NCI-H2107 (cell line): ENCODE measurements at places on chromosomes 11 and 22.

- no peak for DNase-seq
Measured at GRCh38 chr22:33931406-33931805, 11.1 kb upstream of the LARGE1 start.

DNA sequence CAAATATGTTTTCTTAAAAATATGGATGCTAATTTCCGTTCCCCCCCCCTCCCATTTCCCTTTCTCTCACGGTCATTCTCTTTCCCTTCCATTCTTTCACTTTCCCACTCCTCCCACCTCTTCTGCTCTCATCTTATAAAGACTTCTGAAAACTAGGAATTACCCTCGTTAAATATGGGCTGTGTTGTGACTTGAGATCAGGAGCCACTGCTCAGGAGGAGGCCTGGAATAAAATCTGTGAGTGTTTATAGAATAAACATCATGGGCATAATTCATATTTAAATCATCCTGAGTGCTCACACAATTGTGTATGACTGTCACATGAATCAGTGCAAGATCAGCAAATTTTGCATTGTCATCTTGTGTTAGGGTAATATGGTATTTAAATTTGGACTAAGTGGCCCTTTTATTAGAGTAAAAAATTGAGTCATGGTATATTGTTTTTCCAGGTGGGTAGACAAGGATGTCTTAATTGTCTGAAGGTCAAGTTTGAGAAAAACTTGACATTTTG is 208.0 kb downstream of the DDX10 start:
- no peak for DNase-seq

- no peak for DNase-seq
Measured at GRCh38 chr22:41369424-41369745, 12.4 kb upstream of the TEF start.

DNA sequence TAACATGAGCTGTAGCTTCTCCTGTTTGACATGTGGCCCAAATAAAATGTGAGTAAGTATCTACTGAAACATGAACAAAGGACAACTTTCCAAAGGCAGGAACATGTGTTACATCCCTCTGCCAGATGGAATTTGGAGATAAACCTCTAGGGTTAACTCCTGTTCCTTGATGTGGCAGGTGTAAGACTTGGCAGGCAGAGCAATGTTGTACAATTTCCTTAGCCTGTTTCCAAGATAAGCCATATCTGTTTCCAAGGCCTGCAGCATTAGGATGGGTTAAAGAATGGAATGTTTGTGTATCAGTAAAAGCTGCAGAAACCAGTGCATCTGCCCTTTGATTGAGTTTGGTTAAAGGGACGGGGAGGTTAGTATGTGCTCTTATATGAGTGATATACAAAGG is 8.8 kb upstream of the DNAJB13 start:
- DNase-seq = no peak

GRCh38 chr11:91136631-91137030 is 913.8 kb upstream of the CHORDC1 start:
- DNase-seq = no peak

DNA sequence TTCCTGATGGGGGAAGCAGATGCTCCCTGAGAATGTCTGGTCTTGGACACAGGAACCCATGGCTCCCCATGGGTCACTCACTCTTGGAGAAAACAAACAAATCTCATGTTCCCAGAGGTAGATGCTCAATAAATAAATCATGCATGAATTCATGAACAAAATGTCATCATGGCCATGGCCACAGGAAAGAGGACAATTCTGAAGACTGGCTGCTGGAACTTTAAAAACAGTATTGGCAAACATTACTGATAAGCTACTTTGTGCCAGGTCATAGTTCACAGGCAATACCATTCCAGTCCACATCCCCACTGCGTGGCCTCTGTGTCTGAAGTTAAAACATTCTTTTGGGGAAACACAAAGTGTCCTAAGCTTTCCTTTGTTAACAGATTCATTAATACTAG is 9.2 kb upstream of the SMIM35 start:
- no peak for DNase-seq

- DNase-seq = no peak
Measured at GRCh38 chr11:15371533-15371932, 256.8 kb downstream of the INSC start.

DNA sequence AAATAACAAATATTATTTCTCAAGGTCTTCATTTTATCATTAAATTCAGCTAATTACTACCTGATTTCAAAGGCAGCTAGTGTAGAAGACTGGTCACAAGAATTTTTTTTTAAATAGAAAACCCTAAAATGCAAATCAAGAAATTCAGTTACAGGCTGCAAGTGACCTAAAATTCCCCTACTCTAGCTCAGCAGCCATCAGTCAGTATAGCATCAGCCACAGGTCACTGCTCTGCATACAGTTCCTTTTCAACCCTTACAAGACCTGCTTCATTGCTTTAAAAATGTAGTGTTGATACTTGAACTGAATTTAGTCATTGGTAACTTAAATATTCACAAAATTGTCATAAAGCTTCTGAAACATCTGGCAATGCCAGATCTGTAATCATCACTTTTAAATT is 9.5 kb upstream of the B3GNT6 start:
- DNase-seq = no peak

DNA sequence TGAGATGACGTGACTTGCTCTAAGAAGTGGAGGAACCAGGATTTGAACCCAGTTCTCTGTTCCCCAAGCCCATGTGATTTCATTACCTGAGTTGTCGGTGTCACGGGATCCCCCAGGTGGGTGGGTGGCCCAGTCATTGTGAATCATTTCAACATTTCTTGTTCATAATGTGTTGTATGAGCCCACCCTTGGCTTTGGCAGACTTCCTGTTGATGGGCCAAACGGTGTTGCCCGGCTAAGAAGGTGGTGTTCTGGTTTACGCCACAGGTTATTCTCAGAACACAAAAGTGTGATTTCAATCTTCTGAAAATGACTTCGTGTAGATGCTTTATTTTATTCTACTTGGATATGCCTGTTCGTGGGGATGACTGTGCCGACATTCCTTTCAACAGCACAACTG is 21.6 kb upstream of the ST14 start:
- DNase-seq = no peak

DNA sequence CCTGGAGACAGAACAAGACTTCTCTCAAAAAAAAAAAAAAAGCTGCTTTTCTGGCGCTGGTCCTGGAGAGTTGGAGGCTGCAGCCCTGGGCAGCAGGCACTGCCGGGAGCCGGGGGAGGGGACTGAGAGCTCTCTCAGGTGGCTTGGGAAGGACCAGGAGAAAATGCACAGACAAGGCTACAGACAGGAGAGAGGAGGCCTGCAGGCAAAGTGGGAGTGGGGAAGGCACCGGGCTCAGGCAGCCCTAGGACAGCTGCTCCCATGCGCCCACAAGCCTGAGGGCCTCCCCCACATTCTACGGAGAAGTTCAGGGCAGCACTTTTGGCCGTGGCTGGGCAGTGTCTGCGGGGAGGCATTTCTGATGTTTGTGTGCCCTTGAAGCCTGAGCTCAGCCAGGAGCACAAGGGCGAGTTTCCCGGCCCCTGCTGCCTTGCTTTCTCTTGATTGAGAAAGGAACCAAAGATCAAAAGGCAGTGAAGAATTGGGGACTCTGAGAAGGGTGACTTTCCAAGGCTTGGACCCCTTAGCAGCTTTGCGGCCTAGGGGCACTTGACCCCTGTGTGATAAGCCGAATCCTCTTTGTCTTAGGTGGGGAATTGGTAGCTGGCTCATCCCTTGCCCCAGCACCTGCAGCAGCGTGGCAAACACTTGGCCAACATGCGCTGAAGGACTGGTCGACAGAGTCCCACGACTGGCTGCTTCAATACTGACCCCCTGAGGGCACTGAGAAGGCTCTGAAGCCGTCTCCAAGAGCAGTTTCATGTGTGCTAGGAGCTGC is 35.3 kb downstream of the PPM1F start:
- DNase-seq = no peak

DNA sequence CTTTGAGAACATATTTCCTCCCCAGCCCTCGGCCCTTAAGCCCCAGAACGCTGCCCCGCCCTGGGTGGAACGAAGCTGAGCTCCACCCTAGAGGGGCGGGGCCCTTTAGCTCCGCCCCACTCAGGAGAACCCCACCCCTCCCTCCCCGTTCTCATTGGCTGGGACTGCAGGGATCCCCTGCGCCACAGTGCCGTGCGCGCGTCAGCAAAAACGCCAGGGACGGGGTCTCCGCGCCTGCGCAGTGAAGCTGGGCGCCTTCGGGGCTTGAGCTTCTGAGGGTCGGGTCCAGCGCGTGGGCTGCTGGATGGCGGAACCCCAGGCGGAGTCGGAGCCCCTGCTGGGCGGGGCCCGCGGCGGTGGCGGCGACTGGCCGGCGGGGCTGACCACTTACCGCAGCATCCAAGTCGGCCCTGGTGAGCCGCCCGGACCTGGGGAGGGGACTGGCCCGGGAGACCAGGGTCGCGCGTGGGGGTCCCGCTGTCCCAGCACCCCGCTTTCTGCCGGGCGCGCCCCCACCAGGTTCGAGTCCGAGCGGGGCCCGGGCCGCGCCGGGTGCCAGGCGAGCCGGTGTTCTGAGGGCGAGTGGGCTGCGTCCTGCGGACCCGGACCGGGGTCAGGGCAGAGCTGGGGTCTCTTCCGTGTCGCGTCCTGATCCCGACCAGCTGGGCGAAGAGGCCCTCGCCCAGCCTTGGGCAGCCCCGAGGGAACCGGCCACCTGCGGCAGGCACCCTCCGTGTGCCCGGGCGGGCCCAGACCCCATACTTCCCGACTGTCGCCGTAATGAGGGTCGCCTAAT is at the start of gene TPCN2:
Gene TPCN2, plus strand, starts transcription at position 239 of the 796 bp plus-strand sequence. Its CDS starts 66 bp downstream, at position 305.
- peak; percentile 88 for DNase-seq

DNA sequence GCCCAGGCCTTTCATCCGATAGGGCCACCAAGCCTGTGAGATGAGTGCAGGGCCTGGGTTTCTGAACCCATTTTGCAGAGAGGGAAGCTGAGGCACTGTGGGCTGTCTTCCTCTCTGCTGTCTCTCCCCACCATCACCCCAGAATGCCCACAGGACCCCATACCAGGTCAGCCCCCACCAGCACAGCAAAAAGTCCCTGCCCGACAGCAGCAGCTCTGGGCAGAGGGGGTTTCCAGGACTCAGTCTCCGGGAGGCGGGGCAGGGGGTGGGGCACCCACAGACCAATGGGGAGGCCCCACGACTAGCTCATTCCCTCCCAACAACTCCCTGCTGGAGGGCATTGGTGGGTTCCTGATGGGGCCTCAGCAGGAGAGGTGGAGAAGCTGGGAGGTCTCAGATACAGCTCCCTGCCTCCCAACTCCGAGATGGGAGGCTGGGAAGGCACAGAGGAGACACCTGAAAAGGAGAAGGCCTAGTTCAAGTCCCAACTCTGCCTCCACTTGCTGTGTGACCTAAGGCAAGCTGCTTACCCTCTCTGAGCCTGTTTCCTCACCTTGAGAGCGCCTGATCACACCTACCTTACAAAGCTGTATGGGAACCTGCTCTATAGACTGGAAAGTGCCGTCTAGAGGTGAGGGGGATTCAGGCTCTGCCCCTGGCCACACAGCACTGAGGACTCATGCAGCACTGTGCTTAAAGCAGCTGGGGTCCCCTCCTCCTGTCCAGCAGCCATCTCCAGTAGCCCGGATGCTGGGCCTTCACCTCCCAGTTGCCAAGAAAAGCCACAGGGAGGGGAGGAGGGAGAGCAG is 3.5 kb downstream of the CBX7 start:
- DNase-seq = no peak

- DNase-seq = no peak
Measured at GRCh38 chr11:117205211-117205818, 6.1 kb downstream of the TAGLN start.

- no peak for DNase-seq
Measured at GRCh38 chr11:69512136-69512535, 30.7 kb downstream of the LINC01488 start.

DNA sequence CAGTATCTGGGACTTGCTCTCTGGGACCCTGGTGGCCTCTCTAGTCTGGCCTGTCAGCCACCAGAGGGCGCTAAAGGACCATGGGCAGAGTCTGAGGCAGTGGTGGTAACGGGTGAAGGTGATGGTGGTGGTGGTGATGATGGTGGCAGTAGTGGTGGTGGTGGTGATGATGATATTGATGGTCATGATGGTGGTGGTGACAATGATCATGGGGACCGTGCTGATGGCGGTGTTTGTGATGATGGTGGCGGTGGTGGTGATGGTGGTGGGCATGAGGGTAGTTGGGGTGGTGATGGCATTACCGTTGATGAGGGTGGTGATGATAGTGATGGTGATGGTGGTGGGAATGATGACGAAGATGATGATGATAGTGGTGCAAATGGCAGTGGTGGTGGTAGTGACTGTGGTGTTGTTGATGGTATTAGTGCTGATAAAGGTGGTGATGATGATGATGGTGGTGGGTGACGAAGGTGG is 16.0 kb downstream of the TRPM5 start:
- DNase-seq = peak; percentile 40

DNA sequence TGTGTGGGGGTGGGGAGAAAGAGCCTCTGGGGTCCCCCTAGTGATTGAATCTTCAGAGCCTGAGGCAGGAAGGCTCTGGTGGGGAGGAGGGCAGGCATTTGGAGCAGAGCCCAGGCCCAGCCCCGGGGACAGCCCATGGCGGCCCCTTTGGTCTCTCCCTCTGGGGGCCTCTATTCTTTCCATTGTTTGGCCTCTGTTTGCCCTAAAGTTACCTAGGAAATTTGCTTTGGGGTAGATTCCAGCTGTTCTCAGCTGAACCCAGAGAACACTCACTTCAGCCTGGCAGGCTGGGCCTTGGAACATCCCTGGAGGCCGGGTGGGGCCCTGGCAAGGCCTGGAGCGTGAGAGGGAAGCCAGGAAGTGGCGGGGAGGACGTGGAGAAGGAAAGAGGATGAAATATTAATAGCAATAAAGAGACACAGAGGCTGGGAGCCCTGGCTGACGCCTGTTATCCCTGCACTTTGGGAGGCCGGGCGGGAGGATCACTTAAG is 22.9 kb upstream of the A4GALT start:
- no peak for DNase-seq

- DNase-seq = no peak
Measured at GRCh38 chr11:66854729-66855211, 2.1 kb upstream of the LRFN4 start.

DNA sequence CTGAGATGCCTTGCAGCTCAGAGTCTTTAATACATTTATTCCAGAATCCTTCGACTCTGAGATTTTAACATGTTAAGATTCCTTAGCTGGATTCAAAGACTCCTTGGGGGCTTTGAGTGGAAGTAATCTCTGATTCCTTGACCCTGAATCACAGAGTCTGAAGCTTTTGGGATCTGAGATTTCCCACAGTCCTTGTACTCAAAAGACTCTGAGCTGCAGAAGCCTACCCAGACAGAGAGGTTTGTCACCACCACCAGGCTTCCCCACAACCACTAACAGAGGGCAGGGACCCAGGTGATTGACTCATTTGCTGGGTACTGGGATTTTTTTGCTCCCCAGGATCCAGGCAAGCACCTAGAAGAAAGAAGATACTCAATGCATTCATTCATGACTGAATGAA is 1.4 kb upstream of the SERPINH1 start:
- no peak for DNase-seq

GRCh38 chr22:49016909-49017481 is 810.7 kb downstream of the BRD1 start:
- no peak for DNase-seq

- DNase-seq = peak; percentile 53
Measured at GRCh38 chr11:86592659-86593451, 79.6 kb downstream of the ME3 start.

- no peak for DNase-seq
Measured at GRCh38 chr22:50114221-50115021, 24.6 kb downstream of the MOV10L1 start.
